Motor neuron (in vitro differentiated cells): ENCODE measurements at places on chromosomes 2 and 18. TPM values are rescaled to one million over a fixed set of nuclear protein-coding genes. Genes with fewer than 3 reads are reported as not detected.

PLEK gene
- total RNA-seq, result 0.52 and 1.6 TPM in 2 replicates

FAM110C gene
- 0.11 TPM in 1 of 2 replicates, not detected in the other for total RNA-seq

- no peak for ATAC-seq
These were observed 43.0 kb upstream of the ZNF804A start for GRCh38 chr2:184555352-184555751.

MOGAT1 gene
- total RNA-seq, result 0.21 TPM in 1 of 2 replicates, not detected in the other

GAD1 gene
- total RNA-seq, result 1.6 and 2.4 TPM in 2 replicates

ANKRD30BL gene
- total RNA-seq, result 0.36 and 1.7 TPM in 2 replicates

DNA sequence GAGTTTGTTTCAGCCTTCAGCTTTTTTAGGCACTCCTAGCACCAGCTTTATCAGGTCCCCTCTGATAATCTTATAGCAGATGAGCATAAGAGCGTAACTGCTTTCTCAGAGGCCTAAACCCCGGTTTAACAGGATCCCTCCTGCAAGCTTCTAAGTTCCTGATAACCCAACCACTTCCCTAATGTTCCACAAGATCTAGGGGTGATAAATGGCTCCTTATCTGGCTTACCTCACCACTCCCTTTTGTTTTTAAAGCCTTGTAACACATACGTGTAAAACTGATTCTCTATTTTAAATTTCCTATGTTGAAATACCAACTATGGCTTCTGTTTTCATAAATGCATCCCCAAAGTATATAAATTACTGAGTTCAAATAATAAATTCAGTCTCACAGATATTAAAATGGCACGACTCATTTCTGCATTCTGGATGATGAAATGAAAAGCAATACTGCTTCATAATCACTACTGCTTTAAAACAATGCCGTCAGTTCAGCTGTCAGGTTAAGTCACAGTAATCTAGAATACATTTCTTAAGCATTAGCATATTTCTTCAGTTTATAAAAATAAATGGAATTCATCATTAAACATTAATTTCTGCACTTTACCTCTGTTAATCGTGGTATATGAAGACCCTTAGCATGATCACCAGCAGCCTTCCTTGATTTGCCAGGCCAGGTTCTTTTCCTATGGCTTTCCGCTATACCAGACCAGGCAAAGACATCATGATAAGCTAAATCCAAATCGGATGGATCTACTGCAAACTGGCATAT is 126.3 kb downstream of the C2orf74 start:
- ATAC-seq, result peak; percentile 40
